Omental fat pad (tissue), 4 donors: ENCODE measurements at places on chromosomes 13 and 19.

- DNase-seq = no peak
Observed at GRCh38 chr13:47478985-47479384, 522.1 kb downstream of the SUCLA2 start.

DNA sequence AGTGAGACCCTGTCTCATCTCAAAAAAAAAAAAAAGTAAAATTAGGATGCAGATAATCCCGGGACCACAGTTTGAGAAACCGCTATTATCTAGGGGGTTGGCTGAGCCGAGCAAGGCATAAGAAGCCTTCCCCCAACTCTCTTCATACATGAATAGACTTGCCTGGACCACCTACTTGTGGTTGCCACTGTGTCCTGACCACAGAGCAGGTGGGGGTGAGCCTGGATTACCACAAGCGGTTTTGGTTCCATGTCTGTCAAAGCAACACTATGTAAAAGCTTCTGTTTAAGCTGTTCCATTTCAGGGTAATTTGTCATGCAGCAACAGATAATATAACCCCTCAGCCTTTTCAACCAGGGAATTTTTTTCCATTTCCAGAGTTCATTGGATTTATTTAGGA lies 3.3 kb upstream of the NAPA start:
- DNase-seq = no peak

GRCh38 chr19:52230685-52231084 lies 38.7 kb upstream of the ZNF766 start:
- no peak for DNase-seq

GRCh38 chr13:41199526-41199925 lies 5.2 kb upstream of the KBTBD7 start:
- DNase-seq = no peak

GRCh38 chr19:610071-610800 lies 20.6 kb downstream of the HCN2 start:
- DNase-seq = no peak

GRCh38 chr19:30873003-30873402 lies 476.2 kb downstream of the TSHZ3 start:
- DNase-seq = no peak

DNA sequence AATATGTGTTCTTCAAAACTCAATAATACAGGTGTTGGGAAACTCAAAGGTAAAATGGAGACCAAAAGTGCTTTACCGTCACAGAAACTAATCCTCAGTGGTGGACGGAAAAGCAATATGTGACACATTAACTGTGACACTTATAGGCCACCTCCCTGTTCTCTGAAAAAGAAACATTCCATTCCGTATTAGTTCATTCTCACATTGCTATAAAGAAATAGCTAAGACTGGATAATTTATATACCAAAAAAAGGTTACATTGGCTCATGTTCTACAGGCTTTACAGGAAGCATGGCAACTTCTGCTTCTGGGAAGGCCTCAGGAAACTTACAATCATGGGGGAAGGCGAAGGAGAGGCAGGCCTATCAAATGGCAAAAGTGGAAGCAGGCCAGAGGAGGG lies 435.3 kb upstream of the HTR2A start:
- DNase-seq = no peak

- no peak for DNase-seq
Observed at GRCh38 chr19:55269299-55269698, 10.5 kb upstream of the PPP6R1 start.

DNA sequence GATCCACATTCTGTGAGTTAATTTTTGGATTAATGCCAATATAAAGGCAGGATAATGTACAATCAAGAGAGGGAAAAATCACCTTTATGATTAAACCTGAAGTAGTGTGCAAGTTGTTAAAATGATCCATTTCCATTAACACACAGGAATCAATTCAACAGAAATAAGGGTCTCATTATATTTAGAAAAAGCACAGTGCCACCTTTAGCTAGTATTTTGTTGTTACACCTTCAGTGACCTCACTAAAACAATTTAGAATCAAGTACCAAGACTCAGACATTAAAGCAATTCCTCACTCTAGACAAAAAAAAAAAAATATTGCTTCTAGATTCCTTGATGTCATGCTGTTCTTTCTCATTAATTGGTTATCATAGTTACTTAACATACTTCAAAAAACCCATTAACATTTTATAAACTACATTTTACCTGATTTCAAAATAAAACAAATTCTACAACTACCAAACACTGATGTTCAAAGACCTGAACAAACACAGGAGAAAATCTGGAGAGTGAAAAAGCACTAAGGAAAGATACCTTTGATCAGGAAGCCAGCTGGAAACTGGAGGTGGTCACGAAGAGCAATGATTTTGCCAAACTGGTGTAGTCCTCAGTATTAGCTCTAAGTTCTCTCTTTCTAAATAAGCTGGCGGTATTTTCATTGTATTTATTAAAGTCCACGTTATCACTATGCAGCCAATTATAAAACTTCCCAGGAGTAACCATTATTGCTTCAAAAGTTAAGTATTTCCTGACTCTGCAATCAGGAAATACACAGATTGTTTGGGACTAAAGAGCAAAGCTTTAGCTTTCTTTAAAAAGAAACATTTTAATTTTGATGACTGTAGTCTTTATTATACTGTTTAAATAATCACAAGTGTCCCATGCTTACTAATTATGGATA lies 115.3 kb downstream of the TBC1D4 start:
- no peak for DNase-seq

GRCh38 chr13:63184693-63185092 lies 1769.0 kb upstream of the PCDH20 start:
- no peak for DNase-seq

GRCh38 chr13:97298816-97299215 lies 76.7 kb downstream of the MBNL2 start:
- DNase-seq = no peak

DNA sequence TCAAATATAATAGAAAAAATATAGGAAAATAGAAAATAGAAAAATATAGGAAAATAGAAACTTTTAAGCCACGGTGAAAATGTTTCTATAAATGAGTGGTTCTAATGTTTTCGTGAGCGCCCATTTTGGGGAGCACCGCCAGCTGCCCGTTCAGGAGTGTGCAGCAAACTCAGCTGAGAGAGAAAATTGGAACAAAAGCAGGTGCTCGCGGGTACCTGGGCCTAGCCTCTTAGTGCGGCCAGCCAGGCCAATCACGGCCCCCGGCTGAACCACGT lies 204 bp upstream of the PDX1 start:
- no peak for DNase-seq

DNA sequence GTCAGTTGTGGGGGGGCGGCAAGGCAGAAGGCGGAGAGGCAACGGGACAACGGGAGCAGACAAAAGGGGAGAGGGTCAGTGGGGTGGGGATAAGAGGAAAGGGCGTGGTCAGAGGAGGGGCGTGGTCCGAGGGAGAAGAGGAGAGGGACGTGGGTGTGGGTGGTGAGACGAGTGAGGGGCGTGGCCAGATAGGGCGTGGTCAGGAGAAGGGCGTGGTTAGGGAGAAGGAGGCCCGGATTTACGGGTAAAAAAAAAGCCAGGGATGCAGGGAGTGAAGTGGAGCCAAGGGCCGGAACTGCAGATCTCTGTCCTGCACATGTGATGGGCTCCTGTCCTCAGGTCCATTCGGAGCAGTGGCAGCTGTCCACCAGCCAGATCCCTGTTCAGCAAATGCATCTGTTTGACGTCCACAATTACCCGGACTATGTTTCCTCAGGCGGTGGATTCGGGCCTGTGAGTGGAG lies 21.5 kb downstream of the CPT1C start:
- DNase-seq = no peak

GRCh38 chr13:110835721-110836604 lies 78.9 kb downstream of the ANKRD10 start:
- no peak for DNase-seq

GRCh38 chr19:49758292-49758691 lies 4.8 kb downstream of the TSKS start:
- no peak for DNase-seq

- DNase-seq = no peak
Observed at GRCh38 chr19:17025361-17025760, 1.2 kb downstream of the CPAMD8 start.

DNA sequence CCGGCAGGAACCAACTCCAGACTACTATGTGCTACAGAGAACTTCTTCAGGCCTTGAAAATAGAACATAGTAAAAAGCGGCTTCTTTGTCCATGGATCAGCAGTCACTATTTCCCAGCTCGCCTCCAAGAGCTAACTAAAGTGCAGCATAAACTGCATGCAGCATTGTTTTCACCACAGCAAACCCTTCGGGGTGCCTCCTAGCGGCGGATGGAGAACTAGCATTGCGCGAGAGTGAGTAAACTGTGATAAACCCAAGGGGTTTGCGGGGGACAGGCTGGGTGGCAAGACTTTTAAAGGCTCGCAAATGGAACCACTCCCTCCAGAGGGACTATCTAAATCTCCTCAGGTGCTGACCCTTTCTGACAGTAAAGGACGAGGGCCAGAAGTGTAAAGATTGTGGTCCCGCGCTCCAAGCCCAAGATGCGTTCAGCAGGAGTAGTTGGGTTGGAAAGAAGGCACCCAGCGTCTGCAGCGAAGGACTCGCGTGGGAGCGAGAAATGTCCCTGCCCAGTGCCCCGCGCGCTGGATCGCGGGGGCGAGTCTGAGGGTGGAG lies 21.5 kb upstream of the SGCG start:
- DNase-seq = no peak

DNA sequence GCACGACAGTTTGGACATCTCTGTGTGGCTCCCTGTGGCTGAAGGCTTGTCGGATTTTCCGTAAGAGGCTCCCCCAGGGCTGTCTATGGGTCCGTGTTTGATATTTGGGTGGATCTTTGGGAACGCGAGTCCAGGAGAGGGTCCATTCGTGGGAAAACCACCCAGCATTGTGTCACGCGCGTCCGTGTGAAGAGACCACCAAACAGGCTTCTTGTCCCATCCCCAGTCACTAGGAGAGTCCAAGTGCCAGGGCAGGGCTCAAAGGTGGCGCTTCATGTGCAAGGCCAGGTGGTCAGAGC lies 2.4 kb downstream of the KLF1 start:
- no peak for DNase-seq

- DNase-seq = no peak
Observed at GRCh38 chr13:111567637-111568036, 247.2 kb downstream of the TEX29 start.

GRCh38 chr13:21883713-21884112 lies 212.8 kb downstream of the FGF9 start:
- DNase-seq = no peak

DNA sequence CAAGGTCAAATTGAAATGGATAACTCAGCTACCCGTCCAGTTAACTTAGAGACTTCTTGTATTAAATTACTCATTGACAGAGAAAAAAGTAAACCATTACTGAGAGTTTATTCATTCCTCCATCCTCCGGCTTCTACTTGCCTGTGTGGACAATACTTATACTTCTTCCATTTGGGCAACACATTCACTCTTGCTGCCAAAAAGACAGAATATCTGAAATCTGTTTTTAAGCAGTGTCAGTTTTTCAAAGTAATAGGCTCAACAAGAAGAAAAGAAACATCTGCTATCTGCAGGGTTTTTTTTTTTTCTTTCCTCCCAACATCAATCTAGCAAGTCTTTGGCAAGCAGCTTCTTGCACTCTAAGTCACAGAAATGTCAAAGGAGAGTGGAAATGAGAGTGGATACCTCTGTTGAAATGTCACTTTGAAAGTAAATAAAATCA lies 1142.8 kb downstream of the PCDH9 start:
- no peak for DNase-seq

GRCh38 chr13:85974608-85975366 lies 175.6 kb upstream of the SLITRK6 start:
- no peak for DNase-seq

GRCh38 chr13:20867408-20867807 lies 35.1 kb downstream of the XPO4 start:
- no peak for DNase-seq

DNA sequence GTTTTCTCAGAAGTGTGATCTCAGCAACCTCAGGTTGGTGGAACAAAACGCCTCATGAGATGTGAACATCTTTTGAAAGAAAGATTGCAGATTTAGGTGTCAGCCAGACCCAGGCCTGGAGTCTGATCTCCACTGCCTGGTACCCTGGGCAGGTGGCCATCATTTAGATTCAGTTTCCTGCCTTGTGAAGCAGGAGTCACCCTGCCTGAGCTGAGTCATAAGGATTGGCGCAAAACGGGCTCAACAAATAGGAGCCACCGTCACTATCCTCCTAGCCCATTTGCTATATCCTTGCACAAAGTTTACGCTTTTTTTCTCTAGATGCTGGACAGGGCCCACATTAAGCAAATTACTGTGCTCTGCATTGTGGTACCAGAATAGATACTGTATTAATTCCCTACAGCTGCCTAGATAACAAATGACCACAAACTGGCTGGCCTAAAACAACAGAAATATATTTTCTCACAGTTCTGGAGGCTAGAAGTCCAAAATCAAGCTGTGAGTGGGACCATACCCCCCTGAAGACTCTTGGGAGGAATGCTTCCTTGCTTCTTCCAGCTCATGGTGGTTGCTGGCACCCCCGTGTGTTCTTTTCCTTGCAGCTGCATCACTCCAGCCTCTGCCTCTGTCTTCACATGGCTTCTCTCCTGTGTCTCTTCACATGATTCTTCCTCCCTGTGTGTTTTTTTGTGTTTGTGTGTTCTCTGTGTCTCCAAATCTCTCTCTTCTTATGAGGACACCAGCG lies 38.2 kb downstream of the TNFSF11 start:
- DNase-seq = no peak

GRCh38 chr19:38162632-38163031 lies 61.4 kb downstream of the DPF1 start:
- DNase-seq = no peak

GRCh38 chr13:44402899-44403445 lies 29.3 kb downstream of the SERP2 start:
- DNase-seq = no peak

GRCh38 chr13:61052175-61052574 lies 363.5 kb downstream of the PCDH20 start:
- DNase-seq = no peak

DNA sequence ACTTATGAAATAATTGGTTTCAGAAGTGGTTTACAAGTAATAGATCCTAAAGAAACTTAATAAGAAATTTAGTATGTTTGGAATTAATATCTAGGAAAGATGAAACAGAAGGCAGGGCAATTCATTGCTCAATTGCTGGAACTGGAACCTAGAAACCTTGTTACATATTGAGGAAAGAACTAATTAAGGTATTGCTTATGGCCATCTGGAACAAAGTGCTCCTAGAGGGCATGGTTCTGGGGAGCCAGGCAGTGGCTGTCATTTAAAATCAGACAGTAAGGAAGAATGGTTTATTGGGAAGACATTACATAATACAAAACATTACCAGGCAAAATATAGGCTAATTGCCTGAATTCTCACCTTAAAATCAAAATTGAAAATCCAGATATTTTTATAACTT lies 224.1 kb downstream of the SLITRK6 start:
- DNase-seq = no peak

DNA sequence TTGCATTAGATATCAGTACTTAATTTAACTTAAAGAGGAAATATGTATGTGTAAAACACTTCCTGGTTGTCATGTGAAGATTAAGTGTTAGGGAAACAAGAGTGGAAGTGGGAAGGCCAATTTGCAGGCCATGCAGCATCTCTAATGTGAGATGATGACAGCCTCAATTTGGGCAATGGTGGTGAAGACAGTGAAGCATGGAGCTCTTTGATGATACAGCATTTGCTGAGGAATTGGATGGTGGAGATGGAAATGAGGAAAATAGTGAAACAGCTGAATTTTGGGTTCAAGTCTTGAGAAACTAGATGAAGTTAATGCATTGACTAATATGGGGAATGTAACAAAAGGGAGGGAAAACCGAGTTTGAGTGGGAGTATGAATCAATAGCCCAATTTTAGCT lies 231.7 kb upstream of the MIR17HG start:
- no peak for DNase-seq

- no peak for DNase-seq
Observed at GRCh38 chr13:58879114-58879513, 1247.6 kb downstream of the PCDH17 start.

GRCh38 chr13:86377451-86377850 lies 578.2 kb upstream of the SLITRK6 start:
- DNase-seq = no peak

- no peak for DNase-seq
Observed at GRCh38 chr19:51006406-51006805, 5.0 kb upstream of the KLK8 start.
